ENCODE measurements at places on chromosomes 16 and 17. TPM values are rescaled to one million over a fixed set of nuclear protein-coding genes. Genes with fewer than 3 reads are reported as not detected.

Gene KCNJ12
- total RNA-seq, result 1.2 TPM

Gene TM4SF5
- total RNA-seq, result 0.75 TPM

Gene MYH10
- total RNA-seq, result 21.3 TPM

Gene PRSS21
- total RNA-seq, result not detected

Gene RND2
- 0.13 TPM for total RNA-seq

Gene TMEM238L
- total RNA-seq, result not detected

Gene ANKRD40CL
- not detected for total RNA-seq

Gene ASGR1
- total RNA-seq, result 1.0 TPM

Gene HSD17B2
- 0.16 TPM for total RNA-seq

Gene CDRT15
- not detected for total RNA-seq

Gene CRHR1
- not detected for total RNA-seq

Gene P4HB
- total RNA-seq, result 729 TPM

Gene PDILT
- total RNA-seq, result not detected

Gene PPM1E
- 0.08 TPM for total RNA-seq

Gene ADAM11
- 2.4 TPM for total RNA-seq

Gene USP10
- 86.7 TPM for total RNA-seq

Gene CD79B
- total RNA-seq, result not detected

Gene SULT1A1
- total RNA-seq, result 5.3 TPM

Gene TP53TG3B
- not detected for total RNA-seq

Gene FBXW10
- 1.1 TPM for total RNA-seq

Gene UNC119
- total RNA-seq, result 31.7 TPM

Gene GNG13
- total RNA-seq, result not detected

Gene CAVIN1
- 414 TPM for total RNA-seq

Gene IKZF3
- total RNA-seq, result not detected

Gene PRM2
- total RNA-seq, result not detected

Gene ABCC11
- total RNA-seq, result 0.20 TPM

Gene EVPL
- total RNA-seq, result 17.7 TPM

Gene SLC52A1
- total RNA-seq, result 0.41 TPM

Gene CPPED1
- total RNA-seq, result 23.2 TPM

Gene CFAP97D1
- total RNA-seq, result 0.07 TPM

Gene RSKR
- 4.3 TPM for total RNA-seq

Gene ACSM3
- 4.6 TPM for total RNA-seq

Gene ITGA2B
- total RNA-seq, result 1.7 TPM

Gene NUDT21
- 105 TPM for total RNA-seq

Gene WNT9B
- not detected for total RNA-seq

Gene CA5A
- total RNA-seq, result not detected

Gene AKAP10
- 21.9 TPM for total RNA-seq

Gene TMEM106A
- 1.3 TPM for total RNA-seq

Gene KRT15
- total RNA-seq, result 4.1 TPM

Gene ABCA9
- total RNA-seq, result not detected

Gene HOXB1
- not detected for total RNA-seq

Gene CACNA1H
- total RNA-seq, result 8.6 TPM

Measured in A549 treated with RU486 at 1 μM for 4 hours (cell line).